ENCODE measurements at places on chromosomes 13 and 19.
A peak's percentile ranks its signal among the peaks of the same experiment; 100 is the strongest.

GRCh38 chr13:95656386-95657015 lies 12.0 kb upstream of the DZIP1 start:
- DNase-seq: no peak

GRCh38 chr13:37385248-37385647 lies 213.3 kb downstream of the POSTN start:
- DNase-seq: no peak

- DNase-seq: no peak
Measured at GRCh38 chr13:21231426-21231940, 55.0 kb downstream of the MRPL57 start.

DNA sequence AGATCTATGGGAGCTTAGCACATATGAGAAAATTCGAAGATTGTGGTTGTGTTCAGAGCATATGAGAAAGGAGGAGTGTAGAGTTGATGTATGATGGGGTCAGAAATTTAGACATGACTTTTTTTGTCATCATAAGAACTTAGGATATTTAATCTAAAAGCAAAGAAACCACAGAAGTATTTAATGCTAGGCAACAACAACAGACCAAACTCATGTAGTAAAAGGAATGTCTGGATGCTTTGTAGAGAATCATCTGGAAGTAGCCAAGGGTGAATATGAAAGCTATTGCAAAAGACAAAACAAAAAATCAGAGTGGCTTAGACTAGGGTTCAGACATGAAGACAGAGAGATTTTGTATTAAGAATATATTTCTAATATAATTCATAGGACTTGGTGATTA lies 190.3 kb downstream of the SLITRK1 start:
- peak; percentile 9 for DNase-seq
